ENCODE measurements at places on chromosomes 3 and 15. TPM values are rescaled to one million over a fixed set of nuclear protein-coding genes. Genes with fewer than 3 reads are reported as not detected.

The SLC35A5 gene
- 19.6 TPM for total RNA-seq

The SCN10A gene
- under 0.01 TPM for total RNA-seq

The FES gene
- 23.8 TPM for total RNA-seq

The SOX14 gene
- not detected for total RNA-seq

The CHRNA7 gene
- total RNA-seq, result 0.28 TPM

The TRPM1 gene
- total RNA-seq, result not detected

The UBR1 gene
- total RNA-seq, result 33.6 TPM

The ECE2 gene
- not detected for total RNA-seq

The CKMT1A gene
- 0.18 TPM for total RNA-seq

The SERPINI1 gene
- 1.7 TPM for total RNA-seq

The ANKUB1 gene
- not detected for total RNA-seq

The TUBGCP5 gene
- 17.8 TPM for total RNA-seq

Data from smooth muscle cell of bladder (primary cell).